ENCODE measurements at places on chromosomes 1 and 21.

DNA sequence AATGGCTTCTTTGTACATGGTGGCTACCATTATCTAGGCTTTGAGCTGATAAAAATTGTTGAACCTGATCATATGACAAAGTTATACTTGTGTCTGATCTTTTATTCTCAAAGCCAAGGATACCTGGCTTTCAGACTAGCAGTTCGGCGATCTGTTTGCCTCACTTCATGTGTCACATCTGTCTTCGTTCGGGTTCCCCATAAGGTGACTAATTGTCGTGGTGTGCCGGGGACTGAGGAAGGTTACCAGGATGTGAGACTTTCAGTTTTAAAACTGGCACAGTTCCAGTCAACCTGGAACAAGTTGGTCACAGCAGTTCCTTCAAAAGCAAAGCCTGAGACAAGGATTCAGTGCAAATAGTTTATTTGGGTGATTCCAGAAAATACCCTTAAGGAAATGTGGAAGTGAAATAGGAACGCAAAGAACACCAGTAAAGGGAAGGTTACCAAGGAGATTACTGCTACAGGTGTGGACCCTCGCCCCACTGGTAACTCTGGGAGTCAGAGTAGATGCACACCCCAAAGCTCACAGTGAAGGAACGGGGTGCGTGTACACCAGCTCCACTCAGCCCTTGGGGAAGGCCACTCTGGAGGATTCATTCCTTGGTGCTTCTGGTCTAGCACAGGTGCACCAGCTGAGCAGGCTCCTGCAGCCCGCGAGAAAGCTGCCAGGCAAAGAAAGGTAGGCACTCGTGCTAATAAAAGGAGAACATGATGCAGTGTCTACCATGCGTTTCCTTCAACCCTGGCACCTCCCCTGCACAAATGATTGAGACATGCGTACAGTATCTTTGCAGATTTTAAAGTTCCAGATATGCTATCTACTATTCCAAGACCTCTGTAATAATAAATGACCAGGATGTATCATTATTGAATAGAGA lies 69.0 kb downstream of the VWA5B1 start:
- no peak for DNase-seq

DNA sequence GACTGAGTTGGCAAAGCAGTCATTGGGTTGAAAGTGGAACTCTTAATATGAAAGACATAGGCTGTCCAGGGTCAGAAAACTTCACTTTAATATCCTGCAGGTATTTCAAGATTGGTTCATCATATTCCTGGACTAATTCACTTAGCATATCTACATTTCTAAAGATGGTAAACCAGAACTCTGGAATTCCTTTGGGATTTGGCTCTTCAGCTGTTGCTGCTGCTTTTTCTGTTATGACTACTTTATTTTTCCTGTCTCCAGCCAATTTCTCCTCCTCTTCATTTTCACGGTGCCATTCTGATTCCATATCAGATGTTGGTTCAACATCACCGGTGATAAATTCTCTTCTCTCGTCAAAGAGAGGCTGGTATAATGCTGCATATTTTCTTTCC lies 37.4 kb downstream of the CD58 start:
- DNase-seq, result no peak

DNA sequence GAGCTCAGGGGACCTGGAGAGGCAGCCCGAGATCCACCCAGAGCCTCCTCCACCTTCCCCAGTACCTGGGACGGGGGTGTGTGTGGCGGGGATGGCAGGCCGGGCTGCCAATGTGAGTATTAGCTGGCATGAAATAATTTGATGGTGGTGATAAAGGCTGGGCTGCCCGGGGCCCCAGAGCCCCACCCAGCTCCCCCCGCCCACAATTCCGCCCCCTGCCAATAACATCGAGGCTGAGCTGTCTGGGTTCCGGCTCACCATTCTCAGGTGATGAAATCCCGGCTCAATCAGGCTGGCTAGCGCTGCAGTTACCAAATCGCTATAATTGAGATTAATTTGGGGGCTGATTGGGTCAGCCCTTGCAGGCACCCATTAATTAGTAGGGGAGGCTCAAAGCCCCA lies 103.8 kb upstream of the CASZ1 start:
- no peak for DNase-seq

DNA sequence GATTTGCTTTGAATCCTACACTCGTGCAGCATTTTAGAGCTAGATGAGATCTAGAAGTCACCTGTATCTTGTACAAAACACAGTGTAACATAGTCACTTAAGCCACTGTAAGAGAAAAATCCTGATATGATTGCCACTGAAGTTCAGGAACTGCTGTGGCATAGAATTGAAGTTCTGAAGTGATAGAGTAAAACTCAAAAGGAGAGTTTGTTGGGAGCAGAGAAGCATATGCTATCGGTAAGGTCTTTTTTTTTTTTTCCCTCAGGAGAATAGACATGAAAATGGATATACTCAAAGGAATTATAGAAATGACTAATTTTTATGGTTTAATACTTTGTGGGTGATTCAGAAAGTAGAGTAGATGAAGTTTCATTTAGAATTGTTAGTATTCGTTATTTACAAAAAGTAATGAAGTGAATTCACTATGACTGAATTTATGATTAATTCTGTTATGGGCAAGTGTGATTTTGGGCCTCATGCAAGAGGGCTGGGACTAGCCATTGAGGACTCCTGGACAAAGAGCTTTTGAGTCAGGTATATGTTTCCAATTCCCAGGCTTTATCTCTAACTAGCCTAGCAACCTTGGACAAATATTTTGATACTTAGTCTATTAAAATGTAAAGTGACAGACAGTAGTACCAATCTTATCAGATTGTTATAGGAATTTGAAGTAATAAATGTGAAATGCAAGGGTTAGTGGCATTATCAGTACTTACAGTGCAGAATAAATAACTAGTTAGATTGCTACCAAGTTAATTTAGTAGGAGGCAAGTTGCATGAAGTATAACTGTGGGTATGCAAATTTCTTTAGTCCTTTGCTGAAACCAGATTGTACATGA lies 3.1 kb downstream of the KCTD3 start:
- DNase-seq, result no peak

DNA sequence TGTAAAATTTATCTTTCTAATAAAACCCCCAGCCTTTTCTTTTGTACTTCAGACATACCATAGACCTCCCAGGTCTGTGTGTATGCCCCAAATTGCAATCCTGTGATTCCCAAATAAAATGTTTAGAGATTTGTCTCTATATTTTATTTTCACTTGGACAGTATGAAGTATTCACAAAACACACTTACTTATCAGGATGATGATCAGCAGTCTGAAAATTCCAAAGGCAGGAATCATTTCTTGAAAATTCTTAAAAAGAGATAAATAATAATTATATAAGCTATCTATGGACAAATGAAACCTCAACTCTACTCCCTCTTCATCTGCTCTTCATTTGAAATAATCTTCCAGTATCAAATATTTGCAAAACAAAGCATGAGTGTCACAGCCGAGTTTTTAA lies 11.6 kb upstream of the GJA9 start:
- no peak for DNase-seq

- DNase-seq, result no peak
These were observed 427.1 kb upstream of the CXADR start for GRCh38 chr21:17085707-17086106.

- DNase-seq, result no peak
These were observed 10.9 kb downstream of the VWA5B1 start for GRCh38 chr1:20301463-20302107.

- no peak for DNase-seq
These were observed 22.4 kb downstream of the NOS1AP start for GRCh38 chr1:162091681-162092524.

GRCh38 chr1:21913258-21913657 lies 23.9 kb downstream of the HSPG2 start:
- no peak for DNase-seq

GRCh38 chr1:69523032-69523431 lies 44.7 kb upstream of the LRRC7 start:
- DNase-seq, result no peak

- no peak for DNase-seq
These were observed 31.9 kb downstream of the CAPN9 start for GRCh38 chr1:230778916-230779590.

DNA sequence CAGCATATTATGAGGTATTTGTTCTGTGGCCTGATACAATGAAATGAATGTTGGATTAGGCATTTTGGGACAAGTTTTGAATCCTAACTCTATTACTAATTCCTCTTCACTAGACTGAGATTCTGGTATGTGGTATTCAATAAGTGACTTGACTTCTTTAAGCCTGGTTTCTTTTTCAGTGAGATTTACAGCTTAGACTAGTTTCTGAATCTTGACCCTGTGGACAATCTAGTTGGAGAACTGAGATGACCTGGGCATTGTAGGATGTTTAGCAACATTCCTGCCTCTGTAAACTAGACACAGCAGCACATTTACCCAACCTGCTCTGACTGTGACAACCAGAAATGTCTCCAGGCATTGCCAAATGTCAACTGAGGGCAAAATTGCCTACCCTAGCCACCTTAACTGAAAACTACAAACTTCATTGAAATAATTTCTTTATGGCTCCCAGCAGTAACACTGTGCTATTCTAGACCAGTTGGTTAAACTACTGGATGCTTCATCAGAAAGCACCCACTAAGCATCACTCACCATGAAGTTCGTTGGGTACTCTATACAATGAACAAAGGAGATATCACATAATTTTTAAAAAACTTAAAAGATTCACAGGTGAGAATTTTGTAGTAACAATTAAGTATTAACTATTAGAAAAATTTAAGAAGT lies 16.8 kb downstream of the PTPRC start:
- no peak for DNase-seq

DNA sequence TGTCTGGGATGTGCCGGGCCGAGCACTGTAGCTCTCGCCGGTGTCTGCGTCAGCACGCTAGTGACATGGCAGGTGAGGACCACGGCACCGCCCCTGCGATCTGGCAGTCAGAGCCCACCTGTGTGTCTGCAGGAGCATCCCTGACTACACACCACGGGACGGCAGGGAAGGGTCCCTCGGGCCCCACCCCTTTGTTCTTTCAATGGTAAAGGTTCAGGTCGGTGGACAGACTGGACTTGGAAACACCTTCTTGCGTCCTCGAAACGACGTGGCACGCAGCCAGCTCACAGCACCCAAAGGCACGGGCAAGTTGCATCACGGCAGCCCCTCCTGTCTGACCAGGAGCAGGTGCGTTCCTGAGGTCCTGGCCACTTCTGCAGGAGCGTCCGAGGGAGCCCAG lies 3.7 kb upstream of the SAMD11 start:
- no peak for DNase-seq

GRCh38 chr1:93003981-93004380 lies 42.7 kb upstream of the DIPK1A start:
- no peak for DNase-seq

GRCh38 chr1:9265968-9266367 lies 26.7 kb upstream of the SPSB1 start:
- no peak for DNase-seq

DNA sequence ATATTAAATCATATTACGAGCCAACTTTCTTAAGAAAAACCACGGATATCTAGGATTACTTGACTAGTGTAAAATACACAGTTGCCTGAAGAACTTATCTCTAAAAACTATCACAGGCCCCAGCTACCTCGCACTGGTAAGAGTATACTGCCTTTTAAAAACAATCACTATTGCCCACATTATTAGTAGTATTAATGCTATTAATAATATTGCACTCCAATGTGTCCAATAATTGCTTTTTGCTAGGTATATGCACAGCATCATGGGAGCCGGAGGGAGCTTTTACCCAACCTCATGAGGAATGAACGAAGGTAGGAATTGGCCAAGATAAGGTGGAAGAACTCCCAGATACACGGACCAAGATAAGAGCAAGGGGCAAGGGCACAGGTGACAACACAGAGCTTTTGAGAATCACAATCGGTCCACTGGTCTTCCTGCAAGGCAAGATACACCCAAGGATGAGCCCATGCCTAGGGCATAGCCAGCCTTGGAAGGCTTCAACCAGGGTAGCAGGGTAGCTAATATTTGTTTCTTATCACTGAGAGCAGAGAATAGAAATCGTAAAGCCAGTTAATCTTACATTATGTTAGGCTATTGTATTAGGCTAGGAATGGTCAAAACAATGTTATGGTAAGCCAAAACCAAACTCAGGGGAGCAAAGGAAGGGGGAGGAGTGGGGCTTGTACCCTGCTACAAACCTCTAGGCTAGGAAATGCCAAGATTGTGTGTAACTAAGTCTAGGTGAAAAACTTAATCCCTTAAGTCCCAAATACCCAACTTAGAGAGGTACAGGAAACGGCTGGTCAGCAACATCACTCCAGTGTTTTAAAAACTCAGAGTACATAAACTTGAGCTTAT lies 9.4 kb downstream of the GLUL start:
- DNase-seq, result no peak

DNA sequence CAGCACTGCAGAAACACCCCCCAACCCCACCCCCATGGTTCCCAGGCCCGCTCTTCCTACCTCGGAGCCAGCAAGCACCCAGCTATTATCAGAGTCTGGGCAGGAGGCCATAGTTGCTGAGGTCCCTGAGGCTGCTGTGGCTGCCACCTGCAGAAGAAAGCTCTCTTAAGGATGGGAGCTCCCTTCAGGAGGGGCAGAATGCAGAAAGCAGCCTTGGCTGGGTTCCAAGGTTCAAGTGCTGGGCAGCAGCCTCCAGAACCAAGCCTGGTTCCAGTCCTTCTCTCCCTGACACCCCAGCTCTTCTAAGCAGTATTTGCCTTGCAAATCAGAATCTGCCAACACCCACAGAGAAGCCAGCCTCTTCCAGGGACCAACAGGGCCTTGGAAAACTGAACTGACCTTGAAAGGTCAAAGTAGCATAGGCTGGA lies 2.3 kb downstream of the PBXIP1 start:
- no peak for DNase-seq

- DNase-seq, result no peak
These were observed 57.2 kb downstream of the TNN start for GRCh38 chr1:175124861-175125260.

- no peak for DNase-seq
These were observed 6.2 kb downstream of the ADSS2 start for GRCh38 chr1:244445320-244446181.

All from activated CD8-positive, alpha-beta memory T cell treated with anti-CD3 and anti-CD28 coated beads for 1 hour (primary cell).